Lung microvascular endothelial cell (primary cell): ENCODE measurements at places on chromosomes 7 and 10. TPM values are rescaled to one million over a fixed set of nuclear protein-coding genes. Genes with fewer than 3 reads are reported as not detected.
A peak's percentile ranks its signal among the peaks of the same experiment; 100 is the strongest.

DNA sequence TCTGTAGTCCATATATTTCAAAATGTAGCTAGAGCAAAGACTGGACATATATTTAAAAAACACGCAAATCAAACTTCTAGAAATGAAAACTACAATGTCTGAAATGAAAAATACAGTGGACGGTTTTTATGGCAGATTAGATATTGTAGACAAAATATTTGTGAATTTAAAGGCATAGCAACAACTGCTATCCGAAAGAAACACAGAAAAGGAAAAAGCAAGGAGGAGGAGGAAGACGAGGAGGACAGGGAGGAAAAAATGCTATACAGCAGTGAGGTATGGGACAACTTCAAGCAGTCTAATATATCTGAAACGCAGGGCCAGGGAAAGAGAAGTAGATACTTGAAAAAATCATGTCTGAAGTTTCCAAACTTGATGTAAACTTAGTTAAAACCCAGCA, 13.3 kb downstream of the WASL start:
- DNase-seq = no peak

DNA sequence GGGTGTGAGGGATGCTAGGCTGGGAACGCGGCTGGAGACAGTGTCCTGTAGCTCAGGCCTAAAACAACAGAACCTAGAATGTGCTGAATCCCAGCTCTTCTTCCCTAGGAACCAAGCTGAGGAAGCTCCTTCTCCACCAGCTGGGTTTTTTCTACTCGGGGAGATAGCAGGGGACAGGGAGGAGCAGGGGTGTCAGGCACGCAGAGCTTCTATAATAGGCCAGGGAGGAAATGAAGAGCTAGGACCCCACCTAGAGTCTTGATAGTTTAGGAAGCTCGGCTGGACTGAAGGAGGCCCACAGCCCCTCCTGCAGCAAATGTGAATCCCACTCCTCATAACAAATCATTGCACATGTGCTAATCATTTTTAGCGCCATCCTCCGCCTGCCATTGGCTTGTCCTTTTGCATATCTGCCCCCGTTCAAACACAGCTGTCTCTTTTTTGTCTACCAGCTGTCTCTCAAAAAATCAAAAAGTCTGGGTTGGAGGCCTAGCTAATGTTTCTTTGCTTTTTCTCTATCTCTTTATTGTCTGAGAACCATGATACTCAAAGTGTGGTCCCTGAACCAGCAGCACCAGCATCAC, 24.1 kb upstream of the FAM180A start:
- DNase-seq = no peak

GRCh38 chr7:95545007-95545615, 51.2 kb downstream of the PDK4 start:
- DNase-seq = peak; percentile 79

- peak; percentile 67 for DNase-seq
Observed at GRCh38 chr7:38178695-38179344, 775 bp downstream of the STARD3NL start.

SFRP5 gene
- total RNA-seq = not detected in 2 replicates

DNA sequence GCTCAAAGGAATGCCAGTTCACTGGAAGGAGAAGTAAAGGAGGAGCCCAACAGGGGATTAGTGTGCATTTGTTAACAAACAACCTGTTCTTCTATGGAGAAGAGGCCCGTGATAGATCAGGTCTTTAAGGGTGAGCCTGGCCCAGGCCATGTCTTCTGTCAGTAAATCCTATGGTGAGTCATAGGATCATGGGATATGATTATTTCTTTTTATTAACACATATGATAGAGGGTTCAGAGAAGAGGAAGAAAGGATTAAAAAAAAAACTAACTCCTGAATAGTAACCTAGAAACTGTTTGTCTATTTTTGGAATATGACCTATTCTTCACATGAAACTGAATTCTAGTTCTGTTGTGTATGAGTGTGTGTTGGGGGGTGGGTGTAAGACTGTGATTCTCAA, 70.4 kb downstream of the GPR158 start:
- no peak for DNase-seq

DNA sequence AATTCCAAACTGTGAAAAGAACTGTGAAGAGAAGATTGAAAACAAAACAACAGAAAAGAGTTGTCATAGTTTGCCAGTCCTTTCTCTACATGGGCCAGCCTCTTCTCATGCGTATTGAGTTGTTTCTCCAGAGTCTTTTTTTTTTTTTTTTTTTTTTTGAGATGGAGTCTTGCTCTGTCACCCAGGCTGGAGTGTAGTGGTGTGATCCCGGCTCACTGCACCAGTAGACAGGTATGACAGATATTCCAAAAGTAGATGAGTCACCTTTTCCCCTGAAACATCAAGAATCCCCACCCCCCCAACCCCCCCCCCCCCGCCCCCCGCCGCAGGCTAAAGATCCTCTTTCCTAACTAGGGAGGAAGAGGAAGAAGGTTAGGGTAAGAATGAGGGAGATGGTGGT, 15.6 kb upstream of the KMT2C start:
- no peak for DNase-seq

ADAM12 gene
- total RNA-seq = 0.20 and 0.65 TPM in 2 replicates

PDK4 gene
- 23.1 and 171 TPM in 2 replicates for total RNA-seq

GRCh38 chr10:110861930-110862649, 9.6 kb upstream of the PDCD4 start:
- no peak for DNase-seq

NRG3 gene
- total RNA-seq = 5.2 and 10.7 TPM in 2 replicates

GRCh38 chr7:132205509-132205908, 370.8 kb downstream of the PLXNA4 start:
- no peak for DNase-seq

DNA sequence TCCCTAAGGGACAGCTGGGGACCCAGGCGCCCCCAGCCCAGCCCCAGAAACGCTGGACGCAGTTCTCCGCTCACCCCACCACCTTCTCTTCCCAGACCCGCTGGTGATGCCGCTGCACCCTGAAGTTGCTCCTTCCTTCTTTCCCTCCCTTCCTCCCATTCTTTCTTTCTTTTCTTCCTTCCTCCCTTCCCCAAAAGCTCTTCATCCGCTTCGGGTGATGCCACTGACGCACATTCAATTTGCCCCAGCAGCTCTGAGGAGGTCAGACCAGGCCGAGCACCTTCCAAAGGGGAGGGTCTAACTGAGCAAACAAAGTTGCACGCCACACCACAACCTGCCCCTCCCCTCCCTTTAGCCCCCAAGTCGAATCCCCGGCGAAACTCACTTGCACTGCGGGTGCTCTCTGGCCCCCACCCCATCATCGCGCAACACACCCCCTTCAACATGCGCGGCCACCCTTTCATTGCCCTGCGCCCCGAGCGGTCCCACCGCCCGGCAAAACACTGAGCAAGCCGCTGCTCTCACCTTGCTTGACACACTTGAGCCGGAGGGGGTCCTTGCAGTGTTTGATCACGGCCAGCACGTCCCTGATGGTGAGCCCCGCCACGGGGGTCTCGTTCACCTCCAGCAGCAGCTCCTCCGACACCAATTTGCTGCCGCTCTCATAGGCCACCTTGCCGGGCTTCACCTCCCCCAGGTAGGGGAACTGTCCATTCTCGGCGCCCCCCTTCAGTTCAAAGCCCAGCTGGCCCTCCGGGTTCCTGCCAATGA, 787 bp downstream of the MAGI2 start:
- peak; percentile 30 for DNase-seq
